ENCODE measurements at places on chromosomes 1 and 21. TPM values are rescaled to one million over a fixed set of nuclear protein-coding genes. Genes with fewer than 3 reads are reported as not detected.

DNA sequence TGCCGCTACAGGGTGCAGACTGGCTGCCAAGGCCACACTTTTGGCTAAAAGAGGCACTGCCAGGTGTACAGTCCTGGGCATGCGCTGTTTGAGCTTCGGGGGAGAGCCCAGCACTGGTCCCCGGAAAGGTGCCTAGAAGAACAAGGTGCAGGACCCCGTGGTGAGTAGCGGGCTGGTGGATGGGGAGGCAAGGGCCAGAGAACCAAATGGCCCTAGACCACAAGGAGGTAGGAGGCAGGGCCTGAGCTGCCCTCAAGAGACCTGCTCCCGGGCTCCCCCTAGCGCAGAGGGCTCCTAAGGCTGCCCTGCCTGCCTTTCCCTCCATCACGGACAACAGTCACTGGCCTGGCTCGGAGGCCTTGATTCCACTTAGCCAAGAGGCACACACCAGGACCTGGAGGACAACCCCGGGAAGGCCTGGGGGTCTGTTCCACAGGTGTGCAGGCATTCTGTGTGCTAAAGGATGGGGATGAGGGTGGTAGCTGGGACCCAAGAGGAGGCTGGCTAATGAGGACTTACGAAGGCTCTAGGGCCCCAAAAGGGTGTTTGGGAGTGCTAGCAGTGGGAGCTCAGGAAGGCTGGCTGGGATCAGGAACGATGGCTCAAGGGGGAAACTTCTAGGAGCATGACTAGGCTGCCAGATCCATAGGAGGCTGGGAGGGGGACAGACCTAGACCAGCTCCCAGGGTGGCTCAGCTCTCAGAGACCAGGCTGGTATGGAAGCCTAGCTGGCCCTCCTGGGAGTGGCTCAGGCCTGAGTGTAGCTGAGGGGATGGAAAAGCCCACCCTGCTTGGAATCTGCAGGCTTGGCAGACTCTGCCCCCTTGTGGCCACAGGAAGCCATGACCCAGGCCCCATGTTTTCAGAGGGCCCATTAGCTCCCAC, 742 bp downstream of the ARTN start:
- peak; percentile 71 for DNase-seq

DNA sequence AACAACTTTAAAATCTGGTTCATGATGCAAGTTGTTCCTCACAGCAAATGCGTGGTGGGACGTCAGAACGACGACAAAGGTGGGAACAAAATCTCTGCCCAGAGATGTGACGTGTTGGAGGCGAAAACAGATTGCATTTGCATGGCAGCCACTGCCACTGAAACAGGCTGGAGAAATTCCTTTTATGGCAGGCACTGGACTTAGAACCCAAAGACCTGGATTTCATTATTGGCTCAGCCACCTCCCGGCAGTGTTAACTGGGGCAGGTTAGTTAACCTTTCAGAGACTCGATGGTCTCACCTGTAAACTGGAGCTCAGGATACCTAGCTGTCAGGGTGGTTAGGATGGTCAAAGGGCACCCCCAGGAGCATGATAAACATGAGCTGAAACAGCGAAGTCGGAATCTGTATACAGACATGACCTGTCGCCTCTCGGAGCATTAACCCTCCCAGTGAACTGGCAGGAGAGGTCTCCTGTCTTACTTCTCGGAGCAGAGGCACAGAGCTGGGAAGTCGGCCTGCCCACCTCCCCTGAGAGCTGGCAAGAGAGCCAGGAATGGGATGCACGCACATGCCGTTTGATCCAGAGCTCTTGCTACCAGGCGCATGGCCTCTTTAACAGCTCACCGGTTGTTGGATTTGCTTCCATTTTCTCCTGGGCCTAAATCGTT, 59.2 kb upstream of the TARBP1 start:
- no peak for DNase-seq

- no peak for DNase-seq
Observed at GRCh38 chr1:176858433-176858916, 306.0 kb downstream of the ASTN1 start.

DNA sequence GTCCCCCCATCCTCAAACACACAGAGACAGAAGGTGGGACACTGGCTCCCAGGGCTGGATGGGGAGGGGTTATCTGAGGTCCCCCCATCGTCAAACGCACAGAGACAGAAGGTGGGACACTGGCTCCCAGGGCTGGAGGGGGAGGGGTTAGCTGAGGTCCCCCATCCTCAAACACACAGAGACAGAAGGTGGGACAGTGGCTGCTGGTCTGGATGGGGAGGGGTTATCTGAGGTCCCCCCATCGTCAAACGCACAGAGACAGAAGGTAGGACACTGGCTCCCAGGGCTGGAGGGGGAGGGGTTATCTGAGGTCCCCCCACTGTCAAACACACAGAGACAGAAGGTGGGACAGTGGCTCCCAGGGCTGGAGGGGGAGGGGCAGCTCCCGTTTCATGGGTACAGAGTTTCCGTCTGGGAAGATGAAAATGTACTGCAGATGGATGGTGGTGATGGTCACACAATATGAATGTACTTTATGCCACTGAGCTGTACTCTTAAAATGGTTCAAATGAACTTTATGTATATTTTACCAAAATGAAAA, 69.2 kb downstream of the SCCPDH start:
- no peak for DNase-seq

GRCh38 chr1:198295971-198296370, 139.2 kb downstream of the NEK7 start:
- DNase-seq, result no peak

TMEM240 gene
- total RNA-seq, result 3.6 TPM

PPFIA4 gene
- 27.2 TPM for total RNA-seq

GBP4 gene
- total RNA-seq, result 5.7 TPM

FCMR gene
- 1.3 TPM for total RNA-seq

SIM2 gene
- 0.19 TPM for total RNA-seq

GJB3 gene
- 0.50 TPM for total RNA-seq

MPL gene
- total RNA-seq, result 0.56 TPM

PEX19 gene
- total RNA-seq, result 56.6 TPM
